Motor neuron (in vitro differentiated cells): ENCODE measurements at places on chromosomes 4 and X.
A peak's percentile ranks its signal among the peaks of the same experiment; 100 is the strongest.

DNA sequence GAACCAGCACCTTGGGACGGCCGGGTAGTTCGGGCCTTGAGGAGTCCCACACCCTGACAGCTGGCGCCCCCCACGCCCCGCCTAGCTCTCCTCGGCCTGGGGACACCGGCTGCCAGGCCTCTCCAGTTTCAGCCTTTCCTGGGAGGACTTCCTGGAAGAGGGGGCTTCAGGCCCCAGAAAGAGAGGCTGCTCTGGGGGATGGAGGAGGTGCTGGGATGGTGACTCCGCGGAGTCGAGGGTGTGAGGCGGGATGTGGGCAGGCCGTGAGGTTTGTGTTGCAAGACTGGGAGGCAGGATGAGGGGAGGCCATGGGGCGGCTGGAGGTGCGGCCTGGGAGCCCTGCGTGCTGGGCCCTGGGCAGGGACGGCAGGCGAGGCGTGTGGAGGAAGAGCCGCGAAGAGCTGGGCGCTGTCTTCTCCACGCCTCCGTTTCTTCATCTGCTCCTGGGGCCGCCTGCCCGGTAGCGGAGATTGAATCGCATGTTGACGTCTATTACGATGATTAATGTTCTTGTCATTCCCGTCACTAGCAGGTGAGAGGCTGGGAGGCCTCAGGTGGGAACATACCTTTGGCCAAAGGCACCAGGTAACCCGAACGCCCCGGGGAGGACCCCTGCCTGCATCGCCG is 918 bp upstream of the FGFRL1 start:
- ATAC-seq: peak; percentile 17

DNA sequence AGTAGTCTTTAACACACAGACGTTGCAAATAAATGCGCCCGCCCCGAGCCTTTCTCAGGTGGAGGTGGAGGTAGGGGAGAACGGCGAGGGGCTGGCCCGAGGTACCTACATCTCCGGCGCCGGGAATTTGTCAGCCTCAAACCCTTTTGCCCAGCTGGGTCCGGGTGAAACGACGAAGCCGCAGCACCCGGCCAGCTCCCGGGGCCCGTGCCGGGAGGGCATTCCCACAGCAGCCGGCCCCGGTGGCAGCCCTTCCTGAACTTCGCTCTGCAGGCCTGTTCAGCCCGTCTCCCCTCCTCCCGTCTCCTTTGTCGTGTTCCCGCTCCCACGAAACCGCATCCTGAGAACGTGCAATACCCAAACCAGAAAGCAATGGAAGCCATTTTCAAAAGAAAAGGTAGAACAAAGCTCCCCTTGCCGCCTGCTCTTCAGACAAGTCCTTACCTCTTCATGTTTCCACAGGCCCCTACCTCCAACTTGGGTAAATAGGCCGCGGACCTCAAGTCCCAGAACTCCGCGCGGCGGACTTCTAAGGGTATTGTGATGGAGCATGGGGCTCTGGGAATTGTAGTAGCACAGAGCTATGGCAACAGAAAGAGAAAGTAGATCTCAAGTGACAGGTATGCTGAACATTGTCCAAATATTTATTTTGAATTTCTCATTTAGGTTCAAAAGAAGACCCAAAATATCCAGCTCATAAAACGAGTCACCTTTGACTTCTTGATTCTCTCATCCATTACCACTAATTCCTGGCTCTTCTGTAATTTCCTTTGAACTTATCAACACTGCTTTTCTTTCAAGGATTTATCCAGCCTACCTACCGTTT is at the start of gene RBM41:
TSS of gene RBM41 (minus strand) at position 501 of the 826 bp plus-strand sequence. CDS start at position 452, 49 bp downstream.
- ATAC-seq: peak; percentile 98

GRCh38 chrX:129663171-129663570 is 8.4 kb upstream of the APLN start:
- ATAC-seq: no peak

DNA sequence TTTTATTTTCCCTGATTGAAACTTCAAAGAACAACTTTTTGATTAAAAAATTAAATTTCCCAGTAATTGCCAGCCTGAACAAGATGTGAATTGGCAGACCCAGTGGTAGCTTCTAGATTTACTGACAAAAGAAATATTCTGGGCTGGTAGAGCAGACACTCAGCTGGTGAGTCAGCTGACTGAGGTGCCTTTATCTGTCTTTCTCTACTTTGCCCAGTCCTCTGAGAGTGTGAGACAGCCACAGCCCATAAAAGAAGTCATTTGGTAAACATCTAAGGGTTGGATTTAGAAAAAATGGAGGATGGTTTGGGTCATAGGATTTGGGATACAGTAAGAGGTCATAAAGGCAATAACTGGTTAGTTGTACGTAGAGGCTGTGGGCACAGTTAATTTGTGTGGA is 54.5 kb downstream of the CCSER1 start:
- ATAC-seq: peak; percentile 57

- ATAC-seq: no peak
These were observed 6.0 kb upstream of the SLC25A43 start for GRCh38 chrX:119393144-119393543.

- ATAC-seq: no peak
These were observed 697.3 kb downstream of the CCSER1 start for GRCh38 chr4:90824266-90825150.

- peak; percentile 66 for ATAC-seq
These were observed 650.2 kb upstream of the DIPK2B start for GRCh38 chrX:45850775-45851433.

DNA sequence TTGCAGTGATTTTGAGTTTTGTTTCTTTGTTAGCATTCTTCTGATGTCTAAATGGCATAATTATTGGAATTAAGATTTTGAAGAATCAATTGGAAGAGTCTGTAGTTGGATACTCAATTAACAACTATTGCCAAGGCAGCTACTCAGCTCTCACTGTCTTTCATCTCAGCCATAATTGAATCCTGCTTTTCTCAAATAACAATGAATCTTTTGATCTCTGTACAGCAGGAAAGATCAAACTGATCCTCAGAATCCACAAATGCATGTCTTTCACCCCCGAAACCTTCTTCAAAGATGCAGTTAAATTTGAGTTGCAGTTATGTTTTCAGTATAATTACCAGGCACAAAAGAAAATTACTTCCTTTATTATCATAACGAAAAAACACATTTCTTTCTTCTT is 86.2 kb downstream of the MAD2L1 start:
- ATAC-seq: no peak

DNA sequence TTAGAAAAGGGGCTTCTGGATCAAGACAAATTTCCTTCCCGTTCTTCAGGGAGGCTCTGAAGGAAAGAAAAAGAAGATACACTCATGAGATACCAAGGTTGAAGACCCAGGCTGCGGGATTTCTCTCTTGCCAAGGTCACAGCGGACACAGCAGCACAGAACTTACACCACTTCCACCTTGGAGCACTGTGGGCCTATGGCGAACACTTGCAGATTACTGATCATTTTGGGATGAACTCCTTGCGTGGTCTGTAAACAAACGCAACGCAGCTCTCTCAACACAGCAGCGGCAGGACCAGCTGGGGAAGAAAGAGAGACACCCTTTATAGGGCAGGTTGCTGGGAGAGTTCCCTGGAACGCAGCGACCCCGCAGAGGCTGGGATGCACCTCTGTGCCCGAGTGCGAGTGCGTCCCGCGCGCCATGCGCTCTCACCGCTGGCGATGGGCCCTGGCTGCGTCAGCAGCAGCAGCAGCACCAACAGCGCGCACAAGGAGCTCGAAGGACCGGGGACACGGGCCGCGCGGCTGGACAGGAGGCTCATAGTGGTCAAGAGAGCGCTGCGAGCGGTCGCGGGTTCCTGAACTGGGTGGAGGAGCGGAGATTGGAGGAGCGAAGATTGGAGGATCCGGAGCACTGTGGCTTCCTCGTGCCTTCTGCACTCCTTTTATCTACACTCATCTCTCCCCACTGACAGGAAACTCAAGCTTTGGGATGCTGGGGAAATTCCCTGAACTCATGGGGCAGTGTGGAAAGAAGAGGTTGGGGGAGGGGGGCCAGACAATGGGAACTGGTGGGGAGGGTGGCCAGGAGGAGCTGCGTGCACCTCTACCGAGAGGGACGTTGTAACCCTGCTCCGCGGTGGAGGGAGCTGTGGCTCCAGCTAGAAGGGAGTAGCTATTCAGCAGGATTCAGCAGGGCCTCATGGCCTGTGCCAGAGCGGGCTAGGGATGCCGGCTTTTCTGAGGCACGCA is at the start of gene CXCL5:
TSS of gene CXCL5 (minus strand) at position 638 of the 972 bp plus-strand sequence. CDS start at position 542, 96 bp downstream.
- peak; percentile 32 for ATAC-seq

- ATAC-seq: no peak
These were observed 24.2 kb downstream of the NELFA start for GRCh38 chr4:1984406-1985191.

DNA sequence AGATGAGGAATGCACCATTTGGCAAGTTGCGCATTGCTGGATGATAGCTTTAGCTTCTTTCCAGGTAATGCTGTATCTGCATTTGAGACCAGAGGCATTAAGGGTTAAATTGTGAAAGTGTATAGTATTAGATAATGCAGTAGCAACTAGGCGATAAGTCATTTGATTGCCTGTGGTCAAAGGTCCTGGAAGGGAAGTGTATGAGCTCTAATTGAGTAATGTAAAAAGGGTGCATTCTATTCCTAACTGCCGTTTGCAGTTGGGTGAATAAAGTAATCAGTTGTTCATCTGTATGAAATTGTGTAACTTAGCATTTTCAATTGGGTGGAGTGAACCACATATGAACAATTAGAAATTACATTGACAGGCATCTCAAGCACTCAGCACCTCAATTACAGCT is 54.5 kb upstream of the WDR1 start:
- ATAC-seq: no peak

GRCh38 chrX:155997436-155997835 is at the start of gene IL9R:
Gene IL9R (plus strand): TSS chrX:155997696. CDS start chrX:155997760, 64 bp downstream.
- ATAC-seq: no peak

- ATAC-seq: no peak
These were observed 519.7 kb downstream of the PCDH7 start for GRCh38 chr4:31239886-31240285.

GRCh38 chr4:181752516-181752915 is 490.7 kb upstream of the TENM3 start:
- ATAC-seq: no peak

DNA sequence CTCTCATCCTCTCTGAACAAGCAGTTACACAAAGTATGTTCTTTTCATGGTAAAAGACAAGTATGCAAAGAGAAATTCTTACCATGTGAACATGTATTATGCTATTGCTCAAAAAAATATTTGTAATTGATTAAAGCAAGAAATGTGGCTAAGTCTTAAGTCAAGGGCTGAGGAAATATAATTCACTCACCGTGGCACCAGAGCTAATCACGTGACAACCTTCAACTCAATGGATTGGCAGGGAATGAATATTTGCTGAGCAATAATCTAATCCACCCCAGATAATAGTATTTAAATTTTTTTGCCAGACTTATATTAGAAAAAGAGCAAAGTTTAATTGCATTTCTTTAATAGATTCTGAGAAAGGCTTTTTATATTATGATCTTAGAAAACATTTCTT is 310.2 kb downstream of the HS3ST1 start:
- ATAC-seq: no peak

DNA sequence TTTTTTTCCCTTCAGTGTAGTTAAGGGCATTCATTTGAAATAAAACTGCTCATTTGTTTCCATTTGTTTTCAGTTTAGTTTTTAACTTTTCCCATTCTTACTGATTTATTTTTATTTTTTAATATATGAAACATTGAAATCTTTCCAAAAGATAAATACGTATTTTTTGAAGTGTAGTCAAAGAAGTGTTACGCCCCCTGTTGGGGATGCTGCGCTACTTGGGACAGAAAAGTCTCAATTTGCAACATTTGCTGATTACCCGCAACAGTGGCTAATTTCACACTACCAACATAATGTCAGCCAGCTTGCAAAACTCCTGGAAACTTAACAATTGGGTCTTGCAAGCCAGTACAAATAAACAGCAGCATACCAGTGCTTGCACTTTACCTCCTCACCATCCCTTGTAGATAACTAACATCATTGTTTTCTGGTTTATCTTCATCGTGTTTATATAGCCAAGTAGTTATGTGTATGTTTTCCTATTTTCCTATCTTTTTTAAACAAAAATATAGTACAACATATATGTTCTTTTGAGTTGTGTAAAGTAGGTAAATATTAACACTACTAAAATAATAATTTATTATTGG is 158.6 kb downstream of the STPG2 start:
- no peak for ATAC-seq

DNA sequence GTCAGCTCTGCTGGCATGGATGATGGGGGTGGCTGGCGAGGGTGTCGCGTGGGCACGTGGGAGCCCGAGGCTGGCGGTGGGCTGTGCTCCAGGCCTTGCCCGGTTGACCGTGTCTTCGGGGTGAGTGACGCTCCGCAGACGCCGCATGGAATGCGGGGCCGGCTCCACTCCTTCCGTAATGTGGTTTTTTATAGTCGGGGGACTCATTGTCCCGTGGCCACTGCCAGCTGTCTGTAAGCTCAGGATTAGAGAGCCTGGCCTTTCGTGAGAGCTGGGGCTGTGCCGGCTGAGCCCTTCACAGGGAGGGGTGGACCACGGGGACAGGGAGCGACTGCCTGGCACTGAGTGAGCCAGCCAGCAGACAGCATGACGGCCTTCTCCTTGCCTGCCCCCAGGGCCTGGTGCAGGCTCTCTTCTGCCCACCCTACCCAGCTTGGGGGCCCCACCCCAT is 20.4 kb downstream of the DOK7 start:
- peak; percentile 15 for ATAC-seq

- ATAC-seq: peak; percentile 8
These were observed 28.1 kb downstream of the INPP4B start for GRCh38 chr4:142818031-142818430.

- ATAC-seq: peak; percentile 18
These were observed 32.0 kb downstream of the SPARCL1 start for GRCh38 chr4:87497159-87497558.

DNA sequence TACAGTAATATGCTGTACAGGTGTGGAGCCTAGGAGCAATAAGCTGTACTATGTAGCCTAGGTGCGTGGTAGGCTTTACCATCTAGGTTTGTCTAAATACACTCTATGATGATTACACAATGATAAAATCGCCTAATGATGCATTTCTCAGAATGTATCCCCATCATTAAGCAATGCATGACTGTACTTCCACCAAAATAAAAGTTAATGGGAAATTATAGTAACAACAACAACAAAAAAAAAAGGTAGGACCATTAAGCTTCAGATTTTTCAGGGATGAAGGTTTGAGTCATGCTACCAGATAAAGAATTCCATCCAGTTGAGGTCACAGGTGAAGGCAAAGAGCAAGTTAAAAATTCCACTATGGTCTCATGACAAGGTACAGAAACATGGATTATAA is 68.2 kb downstream of the MAGEA10 start:
- no peak for ATAC-seq

GRCh38 chr4:140213116-140213515 is 59.1 kb upstream of the MAML3 start:
- peak; percentile 89 for ATAC-seq

DNA sequence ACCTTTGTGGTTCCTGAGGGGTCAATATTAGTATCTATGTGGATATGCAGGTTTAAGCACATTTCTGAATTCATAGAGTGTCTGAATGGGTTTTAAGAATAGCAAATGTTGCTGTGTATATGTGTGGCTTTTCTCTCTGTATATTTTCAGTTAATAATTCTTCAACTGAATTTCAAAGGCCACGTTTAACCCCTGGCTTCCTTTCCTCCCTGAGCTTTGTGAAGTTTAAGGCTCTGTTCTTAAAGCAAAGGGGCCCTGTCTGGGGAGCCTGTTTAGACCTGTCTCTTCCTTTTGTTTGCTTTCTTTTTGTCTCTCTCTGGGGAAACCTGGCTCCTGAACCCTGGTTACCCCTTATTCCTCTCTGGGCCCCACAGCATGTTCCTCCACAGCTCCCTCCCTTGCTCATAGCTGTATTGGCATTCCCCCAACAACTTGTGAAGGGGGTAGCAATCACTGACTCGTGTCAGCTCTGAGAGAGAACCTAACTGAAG is 139.1 kb downstream of the COL4A6 start:
- ATAC-seq: peak; percentile 51

GRCh38 chrX:14017399-14017798 is 12.3 kb downstream of the GEMIN8 start:
- no peak for ATAC-seq

GRCh38 chrX:72366701-72367454 is 61.2 kb upstream of the CITED1 start:
- peak; percentile 79 for ATAC-seq
